ENCODE measurements at places on chromosomes 3 and 15.

DNA sequence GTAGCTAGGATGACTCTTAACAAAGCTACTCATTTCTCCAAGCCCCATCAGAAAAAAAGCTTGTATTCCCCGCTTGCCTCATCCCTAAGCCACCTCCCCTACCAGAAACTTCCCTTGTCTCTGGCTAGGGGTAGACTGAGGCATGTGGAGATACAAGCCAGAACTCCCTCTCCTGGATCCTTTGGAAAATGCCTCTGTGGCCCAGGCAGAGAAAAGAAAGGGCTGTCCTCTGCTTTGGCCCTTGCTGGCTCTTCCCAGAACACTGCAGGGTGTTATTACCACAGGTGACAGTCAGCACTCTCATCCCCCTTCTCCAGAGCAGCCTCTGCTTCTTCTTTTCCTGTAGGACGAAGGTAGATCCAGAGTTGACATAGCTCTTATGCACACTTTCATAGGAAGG is 15.2 kb downstream of the RMDN3 start:
- no peak for DNase-seq

GRCh38 chr15:92968926-92969651 is 69.0 kb downstream of the CHD2 start:
- no peak for DNase-seq

GRCh38 chr15:52733696-52734255 is 54.6 kb upstream of the ATOSA start:
- DNase-seq = no peak

GRCh38 chr3:8996681-8997121 is 33.4 kb upstream of the RAD18 start:
- no peak for DNase-seq

DNA sequence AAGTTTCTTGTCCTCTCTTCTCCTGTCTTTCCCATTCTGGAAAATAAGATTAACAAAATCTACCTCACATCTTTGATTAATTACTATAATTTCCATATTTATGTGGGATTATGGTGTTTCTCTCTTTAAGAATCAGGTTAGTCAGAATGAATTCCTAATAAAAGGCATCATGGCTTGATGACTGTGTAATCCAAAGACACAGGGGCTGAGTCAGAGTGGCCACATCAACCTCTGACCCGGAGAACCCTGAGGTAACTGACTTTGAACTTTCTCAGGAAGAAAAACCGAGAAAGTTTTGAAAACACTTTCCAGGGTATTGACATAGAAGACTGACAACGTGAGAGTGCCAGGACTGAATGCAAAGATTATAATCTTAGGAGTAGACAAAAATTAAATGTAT is 170.3 kb upstream of the MCTP2 start:
- DNase-seq = no peak

DNA sequence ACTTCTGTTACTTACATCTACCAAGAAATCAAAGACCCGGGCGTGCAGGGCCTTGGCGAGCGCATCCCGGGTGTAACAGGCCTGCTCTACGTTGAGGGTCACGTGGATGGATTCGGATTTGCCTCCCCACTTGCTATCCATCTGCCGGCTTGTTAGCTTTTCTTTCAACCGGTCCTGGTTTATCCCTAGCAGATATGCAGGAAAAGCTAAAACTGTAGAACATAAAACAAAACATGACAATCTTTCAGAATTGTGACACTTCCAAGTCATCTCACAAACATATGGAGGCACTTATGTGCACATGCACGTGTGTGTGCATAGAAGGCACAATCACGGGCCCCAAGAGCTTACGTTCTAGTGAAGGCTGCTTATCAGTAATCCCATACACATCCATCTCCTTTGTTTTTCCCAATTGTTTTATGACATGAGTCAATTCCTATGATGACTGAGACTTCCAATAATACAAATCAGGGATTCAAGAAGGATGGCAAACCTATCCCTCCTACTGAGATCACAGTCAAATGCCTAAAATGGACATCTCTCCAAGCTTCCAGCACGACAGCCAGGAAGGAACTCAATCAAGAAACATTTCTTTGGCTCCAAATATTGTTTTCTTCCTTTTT is 11.3 kb downstream of the LDHAL6B start:
- DNase-seq = no peak

DNA sequence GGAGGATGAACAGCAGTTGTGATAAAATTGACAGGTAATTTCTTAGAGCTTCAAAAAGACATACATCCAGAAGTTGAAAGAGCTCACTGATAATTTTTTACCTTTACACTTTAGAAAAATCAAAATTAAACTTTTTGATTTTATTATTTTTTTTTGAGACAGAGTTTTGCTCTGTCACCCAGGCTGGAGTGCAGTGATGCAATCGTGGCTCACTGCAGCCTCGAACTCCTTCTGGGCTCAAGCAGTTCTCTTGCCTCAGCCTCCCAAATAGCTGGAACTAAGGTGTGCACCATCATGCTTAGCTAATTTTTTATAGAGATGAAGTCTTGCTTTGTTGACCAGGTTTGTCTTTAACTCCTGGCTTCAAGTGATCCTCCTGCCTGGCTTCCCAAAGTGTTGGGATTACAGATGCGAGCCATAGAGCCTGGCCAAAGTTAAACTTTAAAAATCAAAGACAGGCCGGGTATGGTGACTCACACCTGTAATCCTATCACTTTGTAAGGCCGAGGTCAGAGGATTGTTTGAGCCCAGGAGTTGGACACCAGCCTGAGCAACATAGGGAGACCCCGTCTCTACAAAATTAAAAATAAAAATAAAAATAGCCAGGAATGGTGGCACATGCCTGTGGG is 21.7 kb downstream of the PLA2G4F start:
- DNase-seq = no peak
